ENCODE measurements at places on chromosomes 1 and 21. TPM values are rescaled to one million over a fixed set of nuclear protein-coding genes. Genes with fewer than 3 reads are reported as not detected.

LEFTY1 gene
- not detected for total RNA-seq

C8B gene
- total RNA-seq: not detected

KIF2C gene
- total RNA-seq: 1.0 TPM

HFM1 gene
- total RNA-seq: not detected

LAMTOR2 gene
- 90.5 TPM for total RNA-seq

CCDC181 gene
- total RNA-seq: 0.17 TPM

NLRP3 gene
- total RNA-seq: 3.0 TPM

LCE3D gene
- 1.2 TPM for total RNA-seq

ELF3 gene
- 0.49 TPM for total RNA-seq

PCBP3 gene
- 2.3 TPM for total RNA-seq

SMCP gene
- total RNA-seq: not detected

FAM89A gene
- 4.7 TPM for total RNA-seq
